ENCODE measurements at places on chromosomes 7 and 10. TPM values are rescaled to one million over a fixed set of nuclear protein-coding genes. Genes with fewer than 3 reads are reported as not detected.

The CD36 gene
- total RNA-seq, result 0.47 TPM

The HOXA7 gene
- total RNA-seq, result 3.6 TPM

The TCERG1L gene
- 0.31 TPM for total RNA-seq

The SPDYE9 gene
- not detected for total RNA-seq

The CYP2C19 gene
- not detected for total RNA-seq

The PTPRZ1 gene
- total RNA-seq, result 33.2 TPM

The CPA1 gene
- total RNA-seq, result not detected

The CASD1 gene
- 6.5 TPM for total RNA-seq

The ZCCHC24 gene
- 1.0 TPM for total RNA-seq

The DMTF1 gene
- total RNA-seq, result 18.5 TPM

The SPAM1 gene
- total RNA-seq, result not detected

The FXYD4 gene
- total RNA-seq, result not detected

The PHYHIPL gene
- total RNA-seq, result not detected

The SHH gene
- total RNA-seq, result not detected

The GUSB gene
- 12.1 TPM for total RNA-seq

The OPN4 gene
- total RNA-seq, result not detected

The LBX1 gene
- not detected for total RNA-seq

The CALHM1 gene
- not detected for total RNA-seq

The FRAT1 gene
- total RNA-seq, result 1.6 TPM

The FEZF1 gene
- not detected for total RNA-seq

The DYDC2 gene
- total RNA-seq, result 0.08 TPM

The AKR1D1 gene
- total RNA-seq, result not detected

The GPR146 gene
- total RNA-seq, result not detected

The CYP17A1 gene
- total RNA-seq, result not detected

The CFAP70 gene
- total RNA-seq, result 0.55 TPM

The PRPS1L1 gene
- total RNA-seq, result not detected

The OR2A5 gene
- not detected for total RNA-seq

The BLNK gene
- 0.87 TPM for total RNA-seq

Measured in hair follicular keratinocyte (primary cell).